ENCODE measurements at places on chromosomes 12 and 14. TPM values are rescaled to one million over a fixed set of nuclear protein-coding genes. Genes with fewer than 3 reads are reported as not detected.

The RTL1 gene
- not detected for total RNA-seq

The TSPAN9 gene
- 46.1 TPM for total RNA-seq

The KRT83 gene
- total RNA-seq: not detected

The KLRB1 gene
- total RNA-seq: not detected

The SMIM41 gene
- not detected for total RNA-seq

The GPR162 gene
- total RNA-seq: 9.4 TPM

The PDZRN4 gene
- not detected for total RNA-seq

The TAS2R50 gene
- 6.0 TPM for total RNA-seq

The KRT2 gene
- not detected for total RNA-seq

The ARMH4 gene
- 1.9 TPM for total RNA-seq

The TMEM260 gene
- 22.9 TPM for total RNA-seq

The PAX9 gene
- 0.07 TPM for total RNA-seq

The PYGL gene
- total RNA-seq: 126 TPM

The CIDEB gene
- 2.7 TPM for total RNA-seq

The CMA1 gene
- not detected for total RNA-seq

The CLEC9A gene
- total RNA-seq: not detected

The LRTM2 gene
- not detected for total RNA-seq

The RASAL1 gene
- not detected for total RNA-seq

The ERP27 gene
- 0.66 TPM for total RNA-seq

The TAS2R42 gene
- total RNA-seq: not detected

The PRKCH gene
- 160 TPM for total RNA-seq

The FAM181A gene
- not detected for total RNA-seq

The GAS2L3 gene
- total RNA-seq: 58.5 TPM

The GLRX5 gene
- 60.3 TPM for total RNA-seq

The NAV3 gene
- 62.1 TPM for total RNA-seq

The ACYP1 gene
- 19.5 TPM for total RNA-seq

The IL31 gene
- total RNA-seq: not detected

The TMEM117 gene
- 3.7 TPM for total RNA-seq
